ENCODE measurements at places on chromosomes 6 and 20. TPM values are rescaled to one million over a fixed set of nuclear protein-coding genes. Genes with fewer than 3 reads are reported as not detected.

The INSM1 gene
- total RNA-seq, result not detected

The RCAN2 gene
- 7.6 TPM for total RNA-seq

The TREM1 gene
- total RNA-seq, result not detected

GRCh38 chr6:5471044-5471443, 209.7 kb downstream of the FARS2 start:
- H3K4me3 ChIP-seq, result 0 out of 2 replicates have a peak overlapping the region, but pooled peaks have one; percentile 5
- H3K36me3 ChIP-seq, result no peaks in the 10 kb centered on the region
- H3K27ac ChIP-seq, result no peak overlapping the region
- no peaks in the 10 kb centered on the region for H3K27me3 ChIP-seq

DNA sequence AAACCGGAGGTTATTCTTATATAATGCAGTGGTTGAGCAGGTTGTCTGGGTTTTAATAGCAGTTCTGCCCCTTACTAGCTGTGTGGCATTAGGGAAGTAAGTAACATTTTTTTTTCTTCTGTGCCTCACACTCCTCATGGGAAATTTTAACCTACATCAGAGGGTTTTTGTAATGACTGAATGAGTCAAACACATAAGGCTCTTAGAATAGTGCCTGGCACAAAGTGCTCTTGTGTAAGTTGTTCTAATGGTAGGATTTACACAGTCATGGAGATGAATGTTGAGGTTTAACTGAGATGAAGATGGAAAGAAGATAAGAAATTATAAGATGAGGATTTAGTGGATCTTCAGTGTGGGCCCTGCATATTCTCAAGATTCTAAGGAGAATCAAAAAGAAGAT, 68.4 kb upstream of the PHIP start:
- H3K4me1 ChIP-seq, result no peaks in the 10 kb centered on the region
- no peak overlapping the region for H3K27ac ChIP-seq
- H3K36me3 ChIP-seq, result no peaks in the 10 kb centered on the region
- no peaks in the 10 kb centered on the region for H3K27me3 ChIP-seq
- no peak for DNase-seq
